ENCODE measurements at places on chromosomes 16 and 17.

GRCh38 chr16:69814561-69814960 lies 52.4 kb downstream of the WWP2 start:
- DNase-seq = no peak

DNA sequence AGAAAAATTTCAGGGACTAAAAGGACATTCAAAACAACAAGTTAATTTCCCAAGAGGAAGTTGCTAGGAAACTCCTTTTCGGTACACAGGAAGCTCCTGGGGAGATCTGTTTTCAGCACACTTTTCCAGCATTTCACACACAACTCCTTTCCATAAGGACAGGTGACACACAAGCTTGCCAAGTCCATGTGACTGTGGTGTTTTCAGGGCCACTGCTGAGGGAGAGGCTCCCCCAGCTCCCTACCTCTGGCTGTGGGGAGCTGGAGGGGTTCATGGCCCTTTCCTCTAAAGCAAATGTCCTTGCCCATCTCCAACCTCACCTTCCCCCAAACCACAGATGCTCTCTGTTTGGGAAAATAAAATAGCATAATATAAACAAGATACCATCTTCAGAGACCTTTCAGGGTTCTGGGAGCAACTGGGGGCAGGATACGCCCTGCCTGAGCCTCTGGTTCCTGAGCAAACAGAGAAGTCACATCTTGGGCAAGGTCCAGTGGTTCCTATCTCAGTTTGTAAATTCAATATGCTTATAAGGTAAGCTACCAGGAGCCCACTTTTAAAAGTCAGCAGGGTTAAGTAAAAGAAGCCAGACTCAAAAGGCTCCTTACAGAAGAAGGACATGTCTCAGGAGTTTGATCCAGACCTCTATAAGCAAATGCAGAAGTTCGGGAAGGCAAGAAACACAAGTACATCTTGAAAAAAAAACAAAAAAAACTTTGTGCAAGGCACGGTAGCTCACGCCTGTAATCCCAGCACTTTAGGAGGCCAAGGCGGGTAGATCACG lies 3.0 kb downstream of the PDZD9 start:
- no peak for DNase-seq

DNA sequence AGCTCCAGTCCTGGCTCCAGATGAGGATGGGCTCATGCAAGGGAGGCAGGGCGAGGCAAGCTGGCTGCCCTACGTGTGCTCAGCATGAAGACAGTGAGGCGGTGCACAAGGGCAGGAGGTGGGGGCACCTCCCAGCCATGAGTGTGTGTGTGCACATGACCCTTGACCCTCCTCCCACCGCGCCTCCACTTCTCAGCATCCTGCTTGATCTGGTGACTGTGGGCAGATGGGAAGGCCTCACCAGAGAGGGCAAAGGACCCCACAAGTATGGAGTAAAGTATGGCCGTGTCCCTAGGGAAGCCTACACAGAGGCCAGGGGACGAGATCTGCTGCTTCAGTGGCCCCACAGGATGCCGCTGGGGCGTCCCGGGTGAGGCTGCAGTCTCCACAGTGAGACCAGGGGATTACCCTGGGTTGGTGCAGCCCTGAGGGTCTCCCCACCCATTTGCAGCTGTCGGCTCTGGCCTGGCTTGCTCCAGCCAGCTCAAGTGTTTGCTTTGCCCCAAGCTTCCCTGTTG lies 7.9 kb upstream of the RNF222 start:
- no peak for DNase-seq

GRCh38 chr17:64412944-64413381 lies 22.3 kb upstream of the PECAM1 start:
- DNase-seq = no peak

GRCh38 chr17:44283344-44284023 lies 15.5 kb upstream of the SLC4A1 start:
- no peak for DNase-seq

DNA sequence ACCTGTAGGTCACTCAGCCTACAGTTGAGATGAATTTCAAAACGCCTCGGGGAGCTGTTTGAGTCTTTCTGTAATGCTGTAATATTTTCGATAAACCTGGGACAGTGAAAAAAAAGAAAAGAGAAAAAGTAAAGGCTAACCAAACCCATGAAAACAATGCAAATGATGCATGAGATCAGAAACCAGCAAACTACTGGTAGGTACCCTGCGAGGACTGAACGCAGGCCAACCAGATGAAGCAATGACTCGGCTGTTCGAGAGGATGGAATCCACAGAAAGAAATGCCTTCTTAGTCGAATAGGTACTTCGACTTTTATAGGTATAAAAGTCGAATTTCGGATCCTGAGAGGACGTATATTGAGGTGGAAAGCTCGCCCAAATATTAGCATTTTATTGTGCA lies 509 bp upstream of the ATAD5 start:
- no peak for DNase-seq

DNA sequence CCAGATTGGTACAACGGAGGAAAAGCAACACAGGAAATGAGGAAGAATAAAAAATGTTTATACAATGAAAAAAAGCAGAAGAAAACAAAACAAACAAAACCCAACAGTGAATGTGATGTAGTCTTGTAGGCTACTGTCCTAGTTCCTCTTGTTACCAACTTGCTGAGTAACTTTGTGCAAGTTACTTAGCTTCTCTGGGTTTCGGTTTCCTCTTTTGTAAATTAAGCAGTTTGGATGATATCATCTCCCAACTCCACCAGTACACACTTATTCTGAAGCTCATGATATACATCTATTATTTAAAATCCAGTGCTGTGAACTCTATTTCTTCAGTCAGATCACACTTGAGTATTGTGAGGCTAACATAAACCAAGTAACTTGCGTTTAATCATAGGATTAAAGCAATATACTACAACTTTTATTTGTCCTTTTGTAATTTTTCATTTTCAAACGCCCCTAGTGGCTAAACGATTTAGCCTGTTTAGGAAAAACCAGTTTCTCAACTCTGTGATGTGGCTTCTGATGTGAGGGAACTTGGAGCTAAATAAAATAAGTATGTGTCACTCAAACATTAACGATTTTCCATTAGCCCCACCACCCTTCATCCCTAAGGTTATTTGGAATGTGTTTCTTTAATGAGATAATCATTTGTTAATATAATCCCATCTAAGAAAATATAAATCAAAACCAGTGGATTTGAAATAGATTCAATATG lies 1.4 kb upstream of the UNK start:
- DNase-seq = peak; percentile 68

GRCh38 chr17:2724784-2725164 lies 13.2 kb upstream of the CLUH start:
- DNase-seq = peak; percentile 29

GRCh38 chr16:79776243-79776847 lies 175.8 kb upstream of the MAF start:
- no peak for DNase-seq

GRCh38 chr17:59399914-59400313 lies 68.5 kb downstream of the YPEL2 start:
- DNase-seq = no peak

DNA sequence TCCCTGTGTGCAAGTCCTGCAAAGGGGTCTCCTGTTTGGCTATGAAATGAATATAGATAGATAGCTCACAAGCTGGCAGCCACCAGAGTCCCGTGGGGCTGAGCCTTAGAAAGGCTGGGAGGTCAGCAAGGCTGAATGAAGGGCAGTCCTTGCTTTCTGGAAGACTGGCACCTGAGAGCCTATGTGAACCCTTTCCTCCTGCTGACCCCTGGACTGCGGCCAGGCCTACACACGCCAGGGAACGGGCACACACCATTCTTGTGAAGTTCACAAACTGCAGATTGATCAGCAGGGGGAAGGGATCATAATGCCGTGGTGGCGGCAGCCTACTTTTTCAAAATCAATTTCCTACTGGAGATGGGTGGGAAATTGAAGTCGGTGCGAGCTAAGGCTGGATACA lies 985 bp upstream of the C17orf107 start:
- DNase-seq = no peak

GRCh38 chr17:65498816-65499215 lies 62.6 kb downstream of the AXIN2 start:
- no peak for DNase-seq

- DNase-seq = no peak
These were observed 49.4 kb downstream of the ADAMTS18 start for GRCh38 chr16:77385481-77385880.

DNA sequence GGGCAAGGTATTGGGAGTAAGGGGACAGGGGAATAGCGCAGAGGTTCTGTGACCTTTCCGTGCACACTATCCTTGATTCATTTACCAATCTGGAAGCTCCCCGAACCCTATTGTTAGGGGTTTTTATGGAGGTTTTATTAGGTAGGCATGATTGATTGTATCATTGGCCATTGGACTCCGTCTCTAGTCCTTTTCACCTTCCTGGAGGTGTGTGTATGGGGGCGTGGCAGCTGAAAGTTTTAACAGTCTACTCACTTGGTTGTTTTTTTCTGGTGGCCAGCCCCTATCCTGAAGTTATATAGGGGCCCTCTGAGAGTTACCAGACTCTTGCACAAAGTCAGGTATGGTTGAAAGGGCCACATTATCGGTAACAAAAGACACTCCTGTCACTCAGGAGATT lies 23.0 kb downstream of the MAP2K4 start:
- no peak for DNase-seq

GRCh38 chr16:76639685-76640289 lies 362.6 kb downstream of the CNTNAP4 start:
- DNase-seq = no peak

DNA sequence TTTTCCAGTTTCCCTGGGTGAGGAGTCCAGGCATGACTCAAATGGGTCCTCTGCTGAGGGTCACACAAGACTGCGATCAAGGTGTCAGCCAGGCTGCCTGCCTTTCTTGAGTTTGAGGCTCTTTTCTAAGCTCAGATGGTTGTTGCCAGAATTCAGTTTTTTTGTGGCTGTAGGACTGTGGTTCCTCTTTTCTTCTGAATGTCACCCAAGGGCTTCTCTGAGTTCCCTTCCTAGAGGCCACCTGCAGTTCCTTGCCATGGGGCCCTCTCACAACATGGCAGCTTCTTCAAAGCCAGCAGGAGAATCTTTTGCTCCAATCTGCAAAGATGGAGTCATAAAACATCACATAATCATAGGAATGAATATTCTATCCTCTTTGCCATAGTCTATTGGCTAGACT lies 17.5 kb downstream of the LIMD2 start:
- DNase-seq = no peak

DNA sequence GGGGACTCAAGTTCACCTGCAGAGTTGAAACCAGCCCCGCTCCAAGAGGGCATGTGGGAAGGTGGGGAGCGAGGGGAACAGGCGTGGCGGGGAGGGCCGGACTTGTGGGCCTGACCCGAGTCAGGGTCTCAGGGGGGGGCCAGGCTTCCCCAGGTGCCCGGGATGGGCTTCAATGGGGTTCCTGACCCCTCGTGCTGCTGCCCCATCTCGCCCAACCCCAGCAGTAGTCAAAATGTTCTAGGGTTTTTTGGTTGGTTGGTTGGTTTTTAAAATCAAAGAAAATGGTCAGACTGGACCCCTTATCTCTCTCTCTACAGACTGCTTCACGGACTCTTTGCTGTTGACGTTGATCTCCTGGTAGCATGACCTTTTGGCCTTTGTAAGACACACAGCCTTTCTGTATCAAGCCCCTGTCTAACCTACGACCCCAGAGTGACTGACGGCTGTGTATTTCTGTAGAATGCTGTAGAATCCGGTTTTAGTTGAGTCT lies 69.5 kb downstream of the AMFR start:
- DNase-seq = no peak

DNA sequence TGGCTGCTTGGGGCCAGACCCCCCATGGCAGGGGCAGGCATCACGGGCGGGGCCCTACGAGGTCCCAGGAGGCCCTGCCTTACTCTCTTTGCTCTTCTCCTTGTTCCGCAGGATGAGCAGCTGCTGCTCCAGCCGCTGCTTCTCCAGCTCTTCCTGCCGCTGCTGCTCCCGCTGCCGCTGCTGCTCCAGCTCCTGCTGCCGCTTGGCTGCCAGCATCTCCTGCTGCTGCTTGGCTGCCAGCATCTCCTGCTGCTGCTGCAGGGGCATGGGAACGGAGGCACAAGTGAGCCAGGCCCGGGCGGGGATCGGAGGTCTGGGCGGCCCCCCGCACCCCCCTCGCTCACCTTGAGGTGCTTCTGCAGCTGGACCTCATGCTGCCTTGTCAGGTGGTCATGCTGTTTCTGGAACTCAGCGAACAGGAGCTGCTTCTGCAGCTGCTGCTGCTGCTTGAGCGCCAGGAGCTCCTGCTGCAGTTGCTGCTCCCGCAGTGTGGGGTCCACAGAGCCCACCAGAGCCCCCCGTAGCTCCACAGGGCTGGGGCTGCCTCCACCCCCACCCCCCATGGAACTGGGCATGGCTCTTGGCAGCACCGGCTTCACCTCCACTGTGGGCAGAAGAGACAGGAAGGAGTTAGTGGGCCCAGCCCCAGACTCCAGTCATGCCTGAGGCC lies 22.8 kb downstream of the G6PC3 start:
- no peak for DNase-seq

DNA sequence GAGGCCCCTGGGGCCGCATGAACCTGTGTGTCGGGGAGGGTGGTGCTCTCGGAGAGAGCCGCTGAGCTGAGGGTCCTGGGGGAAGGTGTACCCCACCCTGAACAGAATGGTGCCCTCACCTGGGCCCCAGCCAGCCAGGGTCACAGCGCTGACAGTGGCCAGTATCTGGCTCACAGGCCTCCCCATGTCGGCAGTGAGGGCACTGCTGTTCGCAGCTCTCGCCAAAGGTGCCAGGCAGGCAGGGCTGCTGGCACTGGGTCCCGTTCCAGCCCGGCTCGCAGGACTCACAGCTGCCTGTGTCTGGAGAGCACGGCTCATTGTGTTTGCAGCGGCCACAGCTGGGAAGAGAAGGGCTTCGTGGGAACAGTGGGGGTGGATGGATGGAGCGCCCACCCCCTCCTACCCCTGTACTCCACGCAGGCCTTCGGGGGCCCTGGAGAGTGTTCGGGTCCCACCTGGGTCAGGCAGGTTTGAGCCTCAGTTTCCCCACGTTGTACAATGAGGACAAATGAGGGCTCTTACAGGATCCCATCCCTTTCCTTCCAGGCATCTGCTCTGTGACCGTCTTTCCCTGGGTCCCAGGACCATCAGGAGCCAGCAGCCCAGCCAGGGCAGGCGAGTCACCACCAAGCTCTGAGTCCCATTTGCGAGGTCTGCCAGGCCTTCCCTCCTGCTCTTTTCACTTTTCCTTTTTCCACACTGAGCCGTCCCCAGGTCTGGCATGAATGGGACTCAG lies 5.0 kb downstream of the SCARF1 start:
- no peak for DNase-seq

- DNase-seq = peak; percentile 40
These were observed 21.6 kb upstream of the PHOSPHO1 start for GRCh38 chr17:49252148-49252695.

DNA sequence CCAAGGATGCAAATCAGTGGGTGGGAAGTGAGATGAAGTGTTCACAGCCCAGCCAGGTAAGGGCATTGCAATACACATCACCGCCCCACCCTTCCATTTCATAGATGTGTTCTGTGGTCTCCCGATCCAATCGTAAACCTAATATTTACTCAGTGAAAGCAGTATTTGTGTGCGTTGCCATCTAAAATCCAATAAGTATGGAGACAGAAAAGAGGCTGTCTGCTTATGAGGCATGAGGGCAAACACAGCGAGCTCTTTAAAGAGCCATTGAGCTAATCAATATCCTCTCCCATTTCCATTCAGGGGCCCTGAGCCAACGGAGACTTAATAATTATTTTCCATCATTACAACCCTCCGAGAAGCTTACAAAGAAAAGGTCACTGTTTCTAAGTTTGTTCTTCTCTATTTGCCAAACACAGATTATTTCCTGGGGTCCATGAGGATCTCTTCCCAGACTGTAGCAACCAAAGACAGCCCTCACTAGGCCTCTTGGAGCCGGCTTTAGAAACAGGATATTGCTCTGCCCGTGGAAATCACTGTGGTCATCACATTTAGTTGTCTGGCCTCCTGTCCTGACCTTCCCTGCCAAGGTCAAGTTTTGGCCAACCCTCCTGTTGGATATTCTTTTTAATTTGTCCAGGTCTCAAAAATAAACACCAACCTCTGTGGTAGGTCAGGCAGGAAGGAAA lies 120.1 kb downstream of the SLC39A11 start:
- DNase-seq = no peak

All from EL (cell line).